Suprapubic skin (tissue), 4 donors: ENCODE measurements at places on chromosomes 12 and 14. TPM values are rescaled to one million over a fixed set of nuclear protein-coding genes. Genes with fewer than 3 reads are reported as not detected.

The DPF3 gene
- total RNA-seq, result 0.39 TPM

The KRT83 gene
- 97.1 TPM for total RNA-seq

The INHBC gene
- not detected for total RNA-seq

GRCh38 chr12:26425587-26426260 is 230.4 kb downstream of the SSPN start:
- no peak for DNase-seq
- H3K36me3 ChIP-seq, result peaks cover 3% of the 10 kb centered on the region
- H3K4me3 ChIP-seq, result no peak overlapping the region
- no peaks in the 10 kb centered on the region for H3K27me3 ChIP-seq
- no peaks in the 10 kb centered on the region for H3K4me1 ChIP-seq
- H3K27ac ChIP-seq, result no peak overlapping the region

GRCh38 chr12:47190271-47190750 is 110.6 kb upstream of the AMIGO2 start:
- no peaks in the 10 kb centered on the region for H3K4me1 ChIP-seq
- DNase-seq, result no peak
- no peak overlapping the region for H3K27ac ChIP-seq
- no peak overlapping the region for H3K4me3 ChIP-seq
- H3K36me3 ChIP-seq, result no peaks in the 10 kb centered on the region

GRCh38 chr14:102495491-102496330 is 13.9 kb downstream of the ANKRD9 start:
- peaks cover 16% of the 10 kb centered on the region for H3K4me1 ChIP-seq
- H3K36me3 ChIP-seq, result peaks cover 30% of the 10 kb centered on the region
- H3K27me3 ChIP-seq, result no peaks in the 10 kb centered on the region
- no peak for DNase-seq
- H3K27ac ChIP-seq, result no peak overlapping the region
- no peak overlapping the region for H3K4me3 ChIP-seq

GRCh38 chr14:42214981-42215491 is 608.4 kb downstream of the LRFN5 start:
- peak overlapping the region; percentile 37 for H3K27ac ChIP-seq
- DNase-seq, result no peak
- H3K36me3 ChIP-seq, result no peaks in the 10 kb centered on the region
- H3K4me3 ChIP-seq, result no peak overlapping the region
- H3K4me1 ChIP-seq, result peaks cover 11% of the 10 kb centered on the region

- H3K27me3 ChIP-seq, result no peaks in the 10 kb centered on the region
- no peak overlapping the region for H3K27ac ChIP-seq
- no peaks in the 10 kb centered on the region for H3K36me3 ChIP-seq
- no peak overlapping the region for H3K4me3 ChIP-seq
Observed at GRCh38 chr12:68978678-68979077, 45.7 kb upstream of the CPM start.

DNA sequence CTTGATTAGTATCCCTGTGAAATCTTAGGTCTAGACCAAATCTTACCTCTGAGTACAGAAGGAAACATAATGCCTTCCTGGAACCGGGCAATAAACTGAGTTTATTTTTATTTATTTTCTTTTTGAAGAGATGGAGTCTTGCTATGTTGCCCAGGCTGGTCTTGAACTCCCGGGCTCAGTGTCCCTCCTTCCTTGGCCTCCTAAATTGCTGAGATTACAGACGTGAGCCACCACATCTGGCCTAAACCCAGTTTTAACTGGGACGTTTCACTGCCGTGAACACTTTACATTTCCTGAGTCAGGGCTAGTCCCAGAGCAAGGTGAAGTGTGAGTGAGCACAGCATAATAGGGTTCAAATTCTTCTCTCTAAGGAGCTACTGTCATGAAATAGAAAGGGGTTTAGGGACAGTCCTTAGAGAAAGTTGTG is 671 bp downstream of the GUCY2C start:
- no peaks in the 10 kb centered on the region for H3K4me1 ChIP-seq
- no peak overlapping the region for H3K27ac ChIP-seq
- no peaks in the 10 kb centered on the region for H3K27me3 ChIP-seq
